ENCODE measurements at places on chromosomes 16 and 17. TPM values are rescaled to one million over a fixed set of nuclear protein-coding genes. Genes with fewer than 3 reads are reported as not detected.

- DNase-seq, result no peak
Observed at GRCh38 chr16:84279881-84280280, 14.8 kb upstream of the WFDC1 start.

DNA sequence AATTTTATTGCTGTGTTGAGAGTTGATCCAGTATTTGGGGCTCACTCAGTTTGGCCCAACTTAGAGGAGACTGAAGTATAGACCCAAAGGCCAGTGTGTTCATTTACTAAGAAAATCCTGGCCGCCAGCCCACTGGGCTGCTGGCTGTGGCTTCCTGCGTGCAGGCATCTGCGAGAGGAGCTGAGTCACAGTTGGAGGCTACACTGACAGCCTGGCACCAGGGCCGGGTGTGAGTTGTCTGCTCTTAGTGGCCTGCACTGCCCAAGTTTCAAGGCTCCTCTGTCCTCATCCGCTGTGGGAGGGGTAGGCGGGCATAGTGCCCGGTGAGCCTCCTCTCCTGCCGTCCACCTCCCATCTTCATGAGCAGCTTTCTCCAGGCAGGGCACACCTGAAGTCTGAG is 54.2 kb downstream of the PLD6 start:
- no peak for DNase-seq

DNA sequence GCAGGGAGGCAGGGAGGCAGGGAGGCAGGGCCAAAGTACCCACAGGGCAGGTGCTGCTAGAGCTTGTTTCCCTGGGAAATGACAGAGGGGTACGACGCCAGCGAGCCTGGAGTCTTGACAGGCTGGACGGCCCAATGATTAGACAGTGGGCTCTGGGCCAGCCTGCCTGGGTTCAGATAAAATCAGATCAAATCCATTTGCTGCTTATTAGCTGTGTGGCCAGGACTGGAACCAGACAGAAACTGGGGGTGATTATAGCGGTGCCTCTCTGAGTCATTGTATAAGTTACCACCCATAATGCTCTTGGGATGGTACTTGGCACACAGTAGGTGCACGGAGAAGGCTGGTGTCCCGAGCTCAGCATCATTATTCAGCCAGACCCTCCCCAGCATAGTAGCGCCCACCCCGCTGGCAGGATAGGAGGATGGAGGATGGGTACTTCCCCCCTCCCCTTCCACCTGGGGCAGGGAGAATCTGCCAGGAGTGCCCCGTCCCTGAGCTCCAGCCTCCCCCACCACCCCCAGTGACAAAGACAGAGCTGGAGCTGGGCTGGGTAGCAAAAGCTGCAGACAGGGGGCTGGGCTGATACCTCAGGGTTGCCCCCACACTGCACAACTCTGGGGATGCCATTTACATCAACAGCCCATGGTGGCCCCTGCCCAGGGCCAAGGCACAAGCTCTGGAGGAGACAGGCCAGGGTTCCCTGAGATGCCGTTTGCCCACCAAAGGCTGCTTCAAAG is 77.6 kb upstream of the TNRC6C start:
- no peak for DNase-seq

The TBC1D26 gene
- not detected for total RNA-seq

- DNase-seq, result no peak
Observed at GRCh38 chr16:19706846-19707245, 11.2 kb downstream of the KNOP1 start.

The LGALS9 gene
- total RNA-seq, result 16.4 TPM

DNA sequence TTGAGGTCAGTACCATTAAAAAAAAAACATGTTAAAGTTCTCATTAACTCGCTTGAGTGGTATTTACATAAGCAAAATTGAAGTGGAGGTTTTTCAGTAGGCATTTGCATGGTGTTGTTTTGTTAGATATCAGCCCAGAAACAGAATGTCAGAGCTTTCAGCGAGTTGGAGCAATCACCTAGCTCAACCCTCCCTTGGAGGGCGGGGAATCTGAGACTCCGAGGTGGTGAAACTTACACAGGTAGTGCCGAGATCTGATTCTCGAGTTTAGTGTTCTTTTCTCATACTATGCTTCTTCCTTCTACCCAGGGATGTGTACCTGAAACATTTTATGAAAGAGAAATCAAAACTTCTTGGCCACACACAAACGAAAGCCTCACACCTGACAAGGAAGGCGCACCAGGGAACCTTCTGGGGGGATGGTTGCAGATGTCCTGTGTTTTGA is 6.6 kb downstream of the SEC14L1 start:
- DNase-seq, result no peak

DNA sequence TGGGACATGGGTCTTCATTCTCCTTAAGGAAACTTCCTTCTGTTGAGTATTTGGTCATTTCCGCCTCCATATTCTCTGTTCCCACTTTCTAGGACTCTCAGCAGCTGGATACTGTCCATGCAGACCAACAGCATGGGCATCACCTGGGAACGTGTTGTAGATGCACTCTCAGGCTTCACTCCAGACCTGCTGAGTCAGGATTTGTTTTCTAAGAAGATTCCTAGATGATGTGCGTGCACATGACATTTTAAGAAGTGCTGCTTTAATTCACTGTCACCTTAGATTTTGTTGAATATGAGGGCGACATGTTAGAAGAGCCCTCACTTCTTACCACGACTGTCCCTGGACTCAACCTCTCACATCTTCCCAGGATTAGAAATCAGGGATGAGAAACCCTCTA is 10.0 kb upstream of the SDK2 start:
- DNase-seq, result no peak

DNA sequence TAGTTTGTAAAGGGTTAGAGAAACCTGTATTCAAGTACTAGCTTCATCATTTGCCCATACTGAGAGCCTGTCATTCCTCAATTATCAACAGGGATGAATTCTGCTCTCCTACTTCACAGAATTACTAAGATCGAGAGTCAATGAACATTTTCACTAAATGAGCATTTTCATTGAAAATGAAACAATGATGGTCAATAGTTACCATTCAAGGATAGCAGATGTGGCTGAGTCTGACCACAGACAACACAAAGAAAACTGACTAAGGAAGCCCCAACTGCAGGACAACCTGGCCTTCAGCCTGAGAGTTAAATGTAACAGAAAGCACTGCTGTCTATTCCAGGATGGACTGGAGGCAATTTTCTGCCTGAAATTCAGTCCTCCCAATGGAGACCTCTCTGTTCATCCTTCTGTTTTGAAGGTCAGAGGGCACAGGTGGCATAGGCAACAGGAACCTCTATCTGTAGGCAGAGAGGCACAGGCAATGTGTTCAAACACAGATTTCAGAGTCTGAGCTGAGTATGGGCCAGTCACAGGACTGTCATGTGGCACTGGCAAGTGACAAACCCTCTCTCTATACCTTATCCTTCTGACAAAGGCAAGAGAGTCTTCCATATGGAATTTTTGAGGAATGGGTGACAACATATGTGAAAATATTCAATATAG is 19.5 kb downstream of the TRAF4 start:
- no peak for DNase-seq

The FOXN1 gene
- total RNA-seq, result not detected

The C17orf58 gene
- total RNA-seq, result 14.9 TPM

The CHST5 gene
- 0.16 TPM for total RNA-seq

DNA sequence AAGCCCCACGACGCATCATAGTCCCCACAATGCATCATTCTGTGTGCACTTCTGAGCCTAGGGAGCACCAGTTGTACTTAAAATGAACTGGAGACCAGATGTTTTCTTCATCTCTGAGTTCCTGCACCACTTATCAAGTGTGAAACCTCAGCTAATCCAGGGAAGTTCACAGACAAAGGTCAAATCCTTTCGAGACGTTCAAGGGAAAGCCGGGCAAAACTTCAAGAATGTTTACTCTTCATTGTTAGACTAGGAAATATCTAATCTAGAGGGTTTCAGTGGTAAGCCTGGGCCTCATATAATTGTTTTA is 4.6 kb upstream of the PMP22 start:
- DNase-seq, result no peak

DNA sequence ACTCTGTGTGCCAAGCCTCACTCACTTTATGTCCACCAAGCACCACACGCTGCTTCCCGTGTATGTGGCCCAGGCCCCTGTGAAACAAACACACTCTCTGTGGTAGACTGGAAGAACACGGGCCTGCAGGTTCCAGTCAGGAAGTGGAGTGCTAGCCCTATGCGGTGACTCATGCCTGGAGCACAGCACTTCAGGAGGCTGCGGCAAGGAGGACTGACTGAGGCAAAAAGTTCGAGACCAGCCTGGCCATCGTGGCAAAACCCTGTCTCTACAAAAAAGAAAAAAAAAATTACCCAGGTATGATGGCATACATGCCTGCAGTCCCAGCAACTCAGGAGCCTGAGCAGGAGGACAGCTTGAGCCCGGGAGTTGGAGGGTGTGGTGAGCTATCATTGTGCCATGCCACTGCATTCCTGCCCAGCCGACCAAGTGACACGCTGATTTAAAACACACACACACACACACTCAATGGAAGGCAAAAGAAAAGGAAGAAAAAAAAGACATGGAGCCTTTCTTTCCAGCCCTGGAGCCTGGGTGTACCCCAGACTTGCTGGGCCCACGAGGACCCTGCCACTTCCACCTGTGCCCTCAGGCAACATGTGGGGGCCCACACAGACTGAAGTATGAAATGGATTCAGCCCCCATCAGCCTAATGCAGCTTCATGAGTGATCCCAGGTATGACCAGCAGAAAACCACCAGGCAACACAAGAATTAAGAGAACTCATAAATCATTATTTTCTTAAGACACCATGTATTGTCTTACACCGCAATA is 126.6 kb downstream of the ANKRD11 start:
- peak; percentile 38 for DNase-seq

- no peak for DNase-seq
Observed at GRCh38 chr17:48238933-48239602, 131.5 kb downstream of the SNX11 start.

The CCL17 gene
- 41.5 TPM for total RNA-seq

- DNase-seq, result peak; percentile 28
Observed at GRCh38 chr17:58335061-58335731, 6.6 kb upstream of the TSPOAP1 start.

DNA sequence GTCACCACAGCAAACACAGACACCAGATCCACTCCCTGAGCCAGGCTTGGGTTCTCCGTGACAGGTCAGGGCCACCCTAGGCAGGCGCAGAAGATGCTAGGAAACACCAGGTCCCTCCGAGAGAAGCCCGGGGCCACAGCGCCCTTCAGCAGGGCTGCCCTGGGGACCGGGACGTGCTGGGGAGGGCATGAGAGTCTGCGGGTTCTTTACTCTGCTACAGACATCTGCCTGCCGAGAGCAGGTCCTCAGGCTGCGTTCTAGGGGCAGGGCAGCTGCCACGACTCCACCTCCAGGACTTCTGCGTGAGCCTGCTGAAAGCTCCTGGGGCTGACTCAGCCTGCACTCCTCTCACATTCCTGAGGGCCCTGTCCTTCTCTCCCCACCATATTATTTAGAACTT is 11.4 kb downstream of the MYLK3 start:
- DNase-seq, result no peak

The HSPB9 gene
- not detected for total RNA-seq

GRCh38 chr17:30229012-30229411 is 6.5 kb downstream of the SLC6A4 start:
- DNase-seq, result no peak

GRCh38 chr16:21643785-21644184 is 8.6 kb downstream of the IGSF6 start:
- DNase-seq, result no peak

GRCh38 chr16:1105888-1106620 is 10.0 kb upstream of the C1QTNF8 start:
- peak; percentile 42 for DNase-seq

The CCL1 gene
- 3.6 TPM for total RNA-seq

- DNase-seq, result no peak
Observed at GRCh38 chr16:9033125-9033830, 58.2 kb upstream of the HAPSTR1 start.

DNA sequence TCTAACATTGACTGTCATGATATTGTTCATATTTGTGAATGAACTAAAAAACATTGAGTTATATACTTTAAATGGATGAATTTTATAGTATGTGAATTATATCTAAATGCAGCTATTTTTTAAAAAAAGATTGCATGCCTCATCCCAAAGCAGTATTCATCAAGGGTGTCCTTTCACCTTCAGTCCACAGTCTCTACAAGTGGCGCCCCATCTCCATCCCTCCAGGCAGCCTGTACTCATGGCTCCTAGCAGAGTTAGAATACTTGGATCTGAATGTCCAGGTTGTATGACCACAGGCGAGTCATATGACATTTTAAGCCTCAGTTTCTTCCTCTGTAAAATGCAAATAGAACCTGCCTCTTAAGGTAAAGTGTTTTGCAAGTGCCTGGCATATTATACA is 69.8 kb downstream of the TMEM100 start:
- no peak for DNase-seq

DNA sequence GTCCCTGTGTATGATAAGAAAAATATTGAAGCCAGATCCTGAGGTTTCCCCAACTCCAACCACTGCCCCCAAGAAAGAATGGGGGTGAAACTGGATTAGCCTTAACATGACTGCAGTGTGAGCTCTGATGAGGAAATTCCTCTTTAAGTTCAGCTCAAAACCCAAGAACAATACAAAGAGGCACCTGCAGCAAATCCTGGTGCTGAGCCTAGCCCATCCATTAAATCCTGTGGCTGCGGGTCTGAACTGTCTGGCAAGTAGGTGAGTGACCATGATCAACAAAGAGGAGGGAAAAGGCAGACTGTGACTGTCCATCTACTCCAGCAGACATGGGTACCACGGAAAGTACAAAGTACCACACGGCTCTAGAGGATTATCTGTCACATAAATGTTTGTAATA is 64.2 kb downstream of the CREBBP start:
- DNase-seq, result no peak

- DNase-seq, result peak; percentile 24
Observed at GRCh38 chr17:35947156-35947585, 3.7 kb upstream of the LYZL6 start.

DNA sequence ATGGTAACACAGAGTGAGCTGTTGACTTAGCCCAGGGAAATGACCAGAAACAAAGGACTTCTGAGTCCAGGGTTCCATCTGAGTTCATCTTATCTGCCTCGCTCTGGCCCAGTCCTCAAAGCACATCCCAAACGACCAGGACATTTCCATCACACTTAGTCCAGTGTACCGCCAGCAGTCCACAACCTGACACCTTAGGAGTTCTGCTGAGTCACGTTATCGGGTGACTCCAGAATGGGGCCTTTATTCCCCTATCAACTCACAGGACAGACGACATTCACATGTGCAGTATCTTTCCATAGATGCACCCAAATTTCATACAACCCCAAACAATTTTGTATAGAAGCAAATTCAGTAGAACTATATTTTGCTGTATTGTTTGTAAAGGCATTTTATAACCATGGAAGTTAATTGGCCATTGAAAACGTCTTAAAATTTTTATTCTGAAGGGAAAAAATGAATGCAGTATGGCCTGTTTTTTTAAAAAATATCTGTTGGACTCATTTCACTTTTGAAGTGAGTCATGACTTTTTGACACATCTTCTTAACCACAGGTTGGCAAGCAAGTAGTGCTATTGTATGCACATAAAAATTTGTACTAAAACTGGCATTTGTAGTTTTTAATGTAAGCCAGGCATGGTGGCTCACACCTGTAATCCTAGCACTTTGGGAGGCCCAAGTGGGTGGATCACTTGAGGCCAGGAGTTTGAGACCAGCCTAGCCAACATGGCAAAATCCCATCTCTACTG is 46.3 kb downstream of the ZNF18 start:
- no peak for DNase-seq
